ENCODE measurements at places on chromosomes 11 and 22.

GRCh38 chr11:64324692-64325469 lies 7.0 kb downstream of the PRDX5 start:
- DNase-seq, result no peak

DNA sequence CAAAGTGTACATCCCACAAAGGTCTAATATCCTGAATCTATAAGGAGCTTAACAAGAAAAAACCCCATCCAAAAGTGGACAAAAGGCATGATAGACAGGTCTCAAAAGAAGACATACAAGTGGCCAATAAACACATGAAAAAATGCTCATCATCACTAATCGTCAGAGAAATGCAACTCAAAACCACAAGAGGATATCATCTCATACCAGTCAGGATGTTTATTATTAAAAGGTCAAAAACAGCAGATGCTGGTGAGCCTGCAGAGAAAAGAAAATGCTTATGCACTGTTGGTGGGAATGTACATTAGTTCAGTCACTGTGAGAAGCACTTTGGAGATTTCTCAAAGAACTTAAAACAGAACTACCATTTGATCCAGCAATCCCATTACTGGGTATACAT lies 12.7 kb downstream of the LGALS12 start:
- DNase-seq, result no peak

GRCh38 chr11:100684101-100685065 lies 2.7 kb upstream of the ARHGAP42 start:
- DNase-seq, result no peak

DNA sequence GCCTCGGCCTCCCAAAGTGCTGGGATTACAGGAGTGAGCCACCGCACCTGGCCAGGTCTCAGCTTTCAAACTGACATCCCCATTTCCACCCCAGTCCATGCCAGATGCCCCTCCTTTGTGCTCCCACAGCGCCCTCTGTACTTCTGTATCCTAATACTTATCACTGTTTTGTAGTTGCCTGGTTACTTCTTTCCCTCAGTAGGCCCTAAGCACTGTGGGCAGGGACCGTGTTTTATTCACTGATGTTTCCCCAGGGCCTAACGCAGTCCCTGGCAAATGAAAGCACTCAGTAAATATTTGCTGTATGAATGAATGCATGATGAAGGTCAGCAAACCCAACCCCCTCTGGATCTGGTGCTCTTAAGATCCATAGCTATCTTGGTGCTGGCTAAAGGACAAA lies 2.2 kb upstream of the TRIM3 start:
- DNase-seq, result no peak

GRCh38 chr11:15551901-15552851 lies 437.5 kb downstream of the INSC start:
- DNase-seq, result no peak

GRCh38 chr11:130213143-130213978 lies 53.8 kb downstream of the ST14 start:
- peak; percentile 77 for DNase-seq

- DNase-seq, result no peak
Observed at GRCh38 chr22:27840436-27840835, 38.9 kb upstream of the MN1 start.

- DNase-seq, result no peak
Observed at GRCh38 chr22:46084943-46085827, 65.1 kb upstream of the PPARA start.

DNA sequence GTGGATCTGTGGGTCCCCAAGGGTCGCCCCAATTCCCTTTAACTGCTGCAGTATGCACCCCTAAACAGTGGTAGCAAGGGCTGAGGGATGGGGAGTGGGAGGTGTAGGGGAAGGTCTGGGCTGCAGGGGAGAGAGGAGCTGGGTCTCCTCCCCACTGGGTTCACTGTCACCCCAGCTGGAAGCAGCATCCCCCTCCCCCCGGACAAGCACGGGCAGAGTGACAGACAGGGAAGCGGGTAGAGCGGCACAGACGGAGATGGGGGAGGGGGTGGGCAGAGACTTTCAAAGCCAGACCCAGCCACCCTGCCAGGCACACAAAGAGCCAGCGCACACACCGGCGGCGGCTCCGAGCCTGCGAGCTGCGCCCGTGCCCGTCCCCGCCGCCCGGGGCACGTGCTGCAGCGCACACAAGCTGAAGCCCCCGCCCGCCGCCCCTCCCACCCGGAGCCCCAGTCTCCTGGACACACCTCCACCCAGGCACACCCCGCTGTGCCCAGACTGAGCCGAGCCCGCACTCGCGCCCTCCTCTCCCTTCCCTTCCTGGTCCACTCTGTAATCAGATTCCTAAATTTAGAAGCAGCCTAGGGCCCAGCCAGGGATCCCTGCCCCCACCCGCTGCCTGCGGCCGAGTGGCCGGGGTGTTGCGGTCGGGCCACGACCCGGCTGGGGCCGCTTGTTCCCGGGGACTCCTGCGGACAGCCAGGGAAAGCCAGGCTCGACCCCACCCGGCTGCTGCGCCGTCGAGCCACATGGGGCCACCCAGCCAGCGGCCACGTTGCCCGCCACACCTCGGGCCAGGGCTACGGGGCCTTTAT lies 935 bp upstream of the RCOR2 start:
- peak; percentile 23 for DNase-seq

GRCh38 chr11:86814775-86815174 lies 14.4 kb downstream of the PRSS23 start:
- no peak for DNase-seq

DNA sequence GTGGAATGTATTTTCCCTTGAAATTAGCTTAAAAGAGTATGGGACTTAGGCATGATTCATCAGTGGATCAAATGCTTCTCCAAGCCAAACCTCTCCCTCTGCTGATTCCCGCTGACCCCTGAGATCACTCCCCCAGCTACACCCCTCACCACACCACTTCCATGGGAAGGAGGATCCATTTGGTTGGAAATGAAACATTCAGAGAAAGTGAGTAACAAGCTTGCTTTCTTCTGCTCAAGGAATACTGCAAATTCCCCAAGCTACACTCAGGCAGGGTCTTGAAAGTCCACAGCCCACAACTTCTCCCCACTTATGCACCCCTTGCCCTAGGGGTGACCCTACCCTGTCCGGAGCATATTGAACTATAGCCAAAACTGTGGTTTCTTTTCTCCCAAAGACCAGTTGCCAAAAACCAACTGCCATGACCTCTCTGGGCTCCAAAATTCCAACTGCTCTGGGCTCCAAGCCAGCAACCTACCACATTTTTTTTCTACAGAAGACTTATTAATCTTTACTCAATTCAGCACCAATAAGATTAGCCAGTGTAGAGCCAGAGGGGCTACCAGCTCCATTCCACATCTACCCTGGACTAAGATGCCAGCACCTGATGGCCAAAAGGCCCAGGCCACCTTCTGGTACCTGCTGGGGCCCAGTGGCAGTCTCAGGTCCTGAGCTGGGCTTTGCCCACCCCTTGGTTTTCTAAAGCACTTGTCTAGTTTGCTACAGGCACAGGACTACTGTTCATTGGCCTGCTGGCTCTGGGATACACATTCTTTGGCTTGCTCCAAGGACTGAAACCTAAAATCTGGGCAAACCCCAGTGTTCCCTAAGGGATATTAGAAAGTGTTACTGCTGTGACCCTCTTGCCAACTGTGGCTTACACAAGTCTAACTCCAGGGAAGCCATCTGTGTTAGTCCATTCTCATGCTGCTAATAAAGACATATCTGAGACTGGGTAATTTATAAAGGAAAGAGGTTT lies 101.1 kb downstream of the MICAL3 start:
- no peak for DNase-seq

DNA sequence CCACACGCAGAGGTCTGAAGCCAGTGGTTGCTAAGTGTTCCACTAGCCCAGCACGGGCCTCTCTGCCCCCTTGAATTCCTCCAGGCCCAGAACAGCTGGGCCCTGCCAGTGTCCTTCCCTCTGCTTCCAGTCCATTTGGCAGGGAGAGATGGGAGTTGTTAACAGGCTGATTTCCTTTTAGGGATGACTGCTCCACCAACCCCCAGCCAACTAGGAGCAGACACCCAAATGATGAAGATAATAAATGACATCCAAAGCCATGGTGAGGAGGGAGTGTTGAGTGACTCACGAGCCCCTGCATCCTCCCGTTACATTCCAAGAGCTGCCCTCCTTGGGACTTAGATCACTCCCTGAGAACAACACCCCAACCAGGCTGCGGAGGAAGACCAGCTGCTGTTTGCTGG lies 20.6 kb downstream of the PARVA start:
- no peak for DNase-seq

Measured in activated CD4-positive, alpha-beta T cell treated with anti-CD3 and anti-CD28 coated beads, Interleukin-2, Interleukin-6, amounts not matched to agents 100 ng/mL and 50 ng/mL, durations not matched to agents 16 hours and 8 hours (primary cell).